ENCODE measurements at places on chromosomes 3 and 15.

DNA sequence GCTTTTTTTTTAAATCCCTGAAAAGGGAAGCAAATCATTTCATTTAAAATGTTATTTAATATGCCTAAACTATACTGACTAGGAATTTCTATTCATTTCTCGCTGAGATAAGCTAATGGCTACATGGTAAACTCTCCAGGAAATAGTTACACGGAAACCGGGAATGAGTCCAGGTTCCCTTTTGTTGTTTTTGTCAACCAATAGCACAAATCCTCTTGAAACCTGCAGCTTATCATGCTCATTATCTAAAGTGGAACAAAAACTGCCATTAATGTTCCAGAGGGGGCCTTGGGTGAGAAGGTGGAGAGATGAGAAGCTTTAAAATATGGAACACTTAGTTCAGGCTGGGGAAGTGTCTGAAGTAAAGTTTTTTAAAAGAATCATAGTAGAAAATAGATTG, 113.5 kb upstream of the ALCAM start:
- DNase-seq: no peak

- DNase-seq: no peak
These were observed 121.8 kb upstream of the CADM2 start for GRCh38 chr3:84836961-84837360.

DNA sequence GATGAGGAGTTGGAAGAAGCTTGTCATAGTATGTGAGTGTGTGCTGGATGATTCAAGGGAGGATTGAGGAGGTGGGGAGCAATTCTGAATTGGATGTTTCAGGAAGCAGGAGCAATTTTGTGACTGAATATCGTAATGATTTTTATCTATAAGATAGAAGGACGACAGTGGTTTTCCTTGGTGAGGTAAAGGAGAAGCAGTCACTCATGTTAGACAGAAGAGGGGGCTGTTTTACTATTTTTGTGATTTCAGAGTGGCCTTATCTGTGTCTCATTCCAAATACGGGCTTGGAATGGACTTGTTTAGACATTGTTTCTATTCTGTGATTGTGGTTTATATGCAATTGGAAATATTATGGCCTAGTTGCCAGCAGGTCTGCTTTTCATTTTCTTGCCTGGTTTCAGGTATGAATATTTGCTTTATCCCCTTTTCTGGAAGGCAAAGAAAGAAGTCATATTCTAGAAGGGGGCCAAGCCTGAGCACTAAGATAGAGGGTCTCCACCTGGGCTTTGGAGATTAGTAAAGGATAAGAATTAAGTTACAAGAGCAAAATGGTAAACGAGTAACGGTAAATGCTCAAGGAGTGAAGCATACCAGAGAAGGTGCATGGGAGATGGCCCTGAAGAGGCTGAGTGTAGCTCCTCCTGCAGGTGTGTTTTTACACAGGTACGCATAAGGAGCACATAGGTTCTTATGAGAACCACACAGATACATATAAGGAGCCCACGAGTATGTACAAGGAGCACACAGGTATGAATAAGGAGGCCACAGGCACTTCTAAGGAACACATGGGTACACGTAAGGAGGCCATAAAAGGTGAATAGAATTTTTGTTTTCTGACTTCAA, 124.6 kb upstream of the KCNAB1 start:
- no peak for DNase-seq

DNA sequence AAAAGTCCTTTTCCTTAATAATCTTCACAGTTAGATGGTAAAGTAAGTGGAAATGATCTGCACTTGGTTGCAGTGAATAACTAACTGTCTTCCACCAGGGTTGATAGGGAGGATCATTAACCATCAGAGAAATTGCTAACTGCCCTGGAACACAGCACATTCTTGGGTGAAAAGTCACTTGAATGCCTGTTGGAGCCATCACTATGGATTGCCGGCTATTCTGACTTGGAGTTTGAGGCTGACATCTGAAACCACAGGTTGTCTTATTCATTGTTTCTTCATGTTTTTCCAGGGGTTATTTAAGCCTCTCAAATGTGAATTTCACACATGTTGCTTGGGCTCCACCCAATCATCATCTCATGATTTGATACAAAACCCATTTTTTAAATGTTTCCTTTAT, 901.4 kb downstream of the MCTP2 start:
- DNase-seq: no peak

DNA sequence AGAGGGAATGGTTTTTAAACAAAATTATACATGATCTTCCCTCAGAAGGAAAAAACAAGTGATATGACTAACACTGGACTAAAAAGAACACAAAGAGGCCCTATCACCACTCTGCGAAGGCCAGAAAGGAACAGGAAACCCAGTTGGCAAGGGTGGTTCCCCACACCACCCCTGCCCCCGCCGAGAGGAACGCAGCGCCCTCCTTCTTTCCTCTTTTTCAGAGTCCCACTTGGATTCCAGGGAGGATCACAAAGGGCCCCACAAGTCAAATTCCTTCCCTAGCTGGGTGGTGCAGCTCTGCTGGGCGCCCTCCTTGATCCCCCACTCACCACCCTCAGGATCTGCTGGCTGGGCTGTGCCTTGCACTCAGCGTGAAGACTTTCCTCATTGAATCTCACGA, 29.8 kb downstream of the PLA1A start:
- no peak for DNase-seq

DNA sequence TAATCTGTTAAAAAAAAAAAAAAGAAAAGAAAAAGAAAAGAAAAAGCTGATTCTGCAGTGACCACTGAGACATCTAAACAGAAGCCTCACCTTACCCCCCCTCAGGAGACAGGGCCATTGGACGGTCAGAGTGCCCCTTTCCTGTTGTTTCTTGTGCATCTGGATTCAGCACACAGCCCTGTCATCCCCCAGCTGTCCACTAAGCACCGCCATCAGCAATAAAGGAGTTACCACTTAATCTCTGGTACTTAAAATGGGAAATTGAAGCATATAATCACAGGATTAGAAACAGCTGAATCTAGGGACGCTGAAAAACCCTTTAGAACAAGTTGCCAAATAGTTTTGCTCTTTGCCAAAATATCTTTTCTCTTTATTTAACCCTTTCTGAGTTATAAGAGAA, 62.5 kb downstream of the TRIM69 start:
- DNase-seq: no peak

Measured in dorsolateral prefrontal cortex (tissue), 122 donors.